ENCODE measurements at places on chromosomes 7 and 10. TPM values are rescaled to one million over a fixed set of nuclear protein-coding genes. Genes with fewer than 3 reads are reported as not detected.
A peak's percentile ranks its signal among the peaks of the same experiment; 100 is the strongest.

DNA sequence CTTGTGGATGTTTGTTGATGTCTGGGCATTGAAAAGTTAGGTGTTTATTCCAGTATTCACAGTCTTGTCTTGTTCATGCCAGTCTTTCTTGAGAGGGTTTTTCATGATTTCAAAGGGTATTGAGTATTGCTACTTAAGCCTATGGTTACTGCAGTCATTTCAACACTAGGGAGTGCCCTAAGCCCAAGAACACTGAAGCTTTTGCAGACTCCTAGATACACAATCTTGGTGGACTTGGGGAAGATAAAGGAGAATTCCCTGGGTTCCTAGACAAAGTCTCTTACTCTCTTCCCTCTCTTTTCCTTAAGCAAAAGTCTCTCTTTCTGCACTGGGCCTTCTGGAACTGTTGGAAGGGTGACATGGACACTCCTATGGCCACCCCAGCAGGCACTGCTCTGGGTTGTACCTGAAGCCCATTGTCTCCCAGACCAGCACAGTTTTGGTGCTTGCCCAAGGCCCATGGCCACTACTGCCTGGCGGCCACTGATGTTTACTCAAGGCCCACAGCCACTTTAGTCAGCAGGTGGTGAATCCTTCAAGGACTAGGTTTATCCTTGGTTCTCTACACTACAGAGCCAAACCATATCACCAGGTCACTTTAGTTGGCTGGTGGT is 24.9 kb downstream of the SAMD9 start:
- no peak for DNase-seq

Gene TMEM270
- not detected for total RNA-seq

Gene CAV2
- 235 TPM for total RNA-seq

- DNase-seq, result no peak
Measured at GRCh38 chr7:95295397-95295796, 28.9 kb downstream of the PON1 start.

GRCh38 chr7:45898222-45898621 is 9.9 kb downstream of the IGFBP1 start:
- no peak for DNase-seq

- DNase-seq, result no peak
Measured at GRCh38 chr7:111352319-111352718, 210.0 kb downstream of the IMMP2L start.

DNA sequence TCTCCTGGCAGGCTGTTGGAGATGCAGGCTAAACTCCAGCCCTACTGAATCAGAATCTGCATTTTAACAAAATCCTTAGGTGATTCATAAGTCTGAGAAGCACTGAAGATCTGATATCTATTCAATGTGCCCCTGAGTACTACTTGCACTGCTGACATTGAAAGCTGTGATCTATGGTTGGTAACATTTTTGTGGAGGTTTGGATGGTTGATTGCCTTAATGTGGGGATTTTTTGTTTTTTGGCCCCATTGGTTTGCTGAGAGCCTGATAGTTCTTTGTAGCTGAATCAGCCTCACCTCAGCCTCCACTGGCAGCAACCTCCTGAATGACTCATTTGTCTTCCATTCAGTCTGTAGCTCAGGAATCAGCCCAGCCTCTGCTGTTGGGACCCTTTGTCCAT is 14.7 kb upstream of the LRRN3 start:
- DNase-seq, result no peak

- DNase-seq, result no peak
Measured at GRCh38 chr10:101644002-101644401, 51.0 kb downstream of the FBXW4 start.

DNA sequence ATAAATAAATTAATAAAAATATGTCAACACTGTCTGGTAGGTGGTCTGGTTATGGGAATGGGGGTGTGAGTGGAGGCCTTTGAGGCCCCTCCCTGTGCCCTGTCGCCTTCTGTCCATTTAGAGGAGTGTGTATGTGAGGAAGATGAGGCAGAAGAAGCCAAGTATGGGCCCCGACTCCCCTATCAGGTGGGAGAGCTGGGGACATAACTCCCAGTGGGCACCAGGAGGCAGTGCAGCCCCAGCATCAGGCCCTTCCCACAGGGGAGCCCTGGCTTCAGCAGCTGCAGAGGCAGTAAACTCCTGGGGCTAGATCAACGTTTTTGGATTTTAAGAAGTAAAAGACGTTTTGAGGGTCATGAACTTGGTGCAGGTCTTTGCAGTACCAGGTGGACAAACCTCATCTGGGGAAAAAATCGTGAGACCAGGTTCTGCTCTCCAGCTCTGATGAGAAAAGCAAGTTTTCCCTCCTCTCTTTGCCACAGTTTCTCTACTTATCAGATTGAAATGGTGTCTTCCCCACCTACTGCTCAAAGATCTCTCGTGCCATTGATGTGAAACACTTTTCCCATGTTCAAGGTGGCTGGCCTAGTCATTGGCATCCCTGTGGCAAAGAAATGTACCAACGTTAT is 167.8 kb upstream of the EEPD1 start:
- peak; percentile 88 for DNase-seq

DNA sequence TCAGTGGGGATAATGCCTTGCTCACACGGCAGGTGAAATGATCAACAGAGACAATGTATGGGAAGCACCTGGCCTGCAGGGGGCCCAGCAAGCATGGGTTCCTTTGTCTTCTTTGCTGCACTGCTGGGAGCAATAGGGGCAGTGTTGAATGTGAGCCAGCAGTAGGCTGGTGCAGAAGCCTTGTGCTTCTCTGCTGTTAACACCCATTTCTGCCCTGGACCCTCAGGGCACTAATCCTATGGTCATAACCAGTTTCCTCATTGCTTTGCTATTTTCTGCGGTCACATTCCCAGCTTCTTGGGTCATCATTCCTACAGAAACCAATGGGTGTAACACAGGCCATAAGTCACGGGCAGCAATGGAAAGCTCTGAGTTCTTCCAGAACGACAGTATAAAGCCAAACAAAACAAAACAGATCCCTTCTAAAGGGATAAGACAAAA is 10.9 kb upstream of the LGI1 start:
- no peak for DNase-seq

Gene FOXI2
- total RNA-seq, result 0.28 TPM

Measured in heart left ventricle (tissue), 16 donors.